ENCODE measurements at places on chromosomes 1 and 21. TPM values are rescaled to one million over a fixed set of nuclear protein-coding genes. Genes with fewer than 3 reads are reported as not detected.
A peak's percentile ranks its signal among the peaks of the same experiment; 100 is the strongest.

GRCh38 chr1:231039161-231040018, 664 bp downstream of the FAM89A start:
- peak overlapping the region; percentile 66 for H3K4me3 ChIP-seq
- peaks cover 30% of the 10 kb centered on the region for H3K4me1 ChIP-seq
- H3K36me3 ChIP-seq: no peaks in the 10 kb centered on the region
- no peaks in the 10 kb centered on the region for H3K27me3 ChIP-seq

DNA sequence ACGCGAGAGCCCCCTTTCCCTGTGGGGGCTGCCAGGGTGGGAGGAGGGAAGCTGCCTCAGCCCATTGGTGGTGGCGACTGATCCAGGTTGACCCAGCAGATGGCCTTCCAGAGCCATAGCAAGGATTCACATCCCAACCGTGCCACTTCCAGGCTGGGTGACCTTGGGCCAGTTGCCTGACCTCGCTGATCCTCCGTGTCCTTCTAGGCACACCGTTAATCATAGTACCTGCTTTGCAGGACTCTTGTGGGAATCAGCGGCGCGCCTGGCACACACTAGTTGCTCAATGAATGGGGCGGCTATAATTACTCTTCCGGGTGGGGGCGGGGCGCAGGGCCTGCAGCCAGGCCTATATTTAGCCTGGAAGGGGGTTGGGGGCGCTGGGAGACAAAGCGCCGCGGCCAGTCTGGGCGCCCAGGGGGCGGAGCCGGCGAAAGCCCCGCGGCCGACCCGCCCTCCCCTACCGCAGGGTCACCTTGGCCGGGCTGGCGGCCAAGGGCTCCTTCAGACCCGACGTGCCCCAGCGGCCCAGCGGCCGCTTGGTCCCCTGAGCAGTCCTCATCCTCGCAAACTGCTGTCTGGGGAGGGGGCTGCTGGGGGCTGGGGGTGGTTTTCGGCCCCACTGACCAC, 5.1 kb downstream of the HSPB7 start:
- no peaks in the 10 kb centered on the region for H3K36me3 ChIP-seq
- peak overlapping the region; percentile 64 for H3K27ac ChIP-seq
- peak; percentile 81 for DNase-seq
- no peaks in the 10 kb centered on the region for H3K27me3 ChIP-seq

The C1QTNF12 gene
- total RNA-seq: 1.2 TPM

The FMO2 gene
- 288 TPM for total RNA-seq

The CD244 gene
- 4.5 TPM for total RNA-seq

GRCh38 chr1:81706650-81707435, 93.9 kb upstream of the ADGRL2 start:
- no peaks in the 10 kb centered on the region for H3K27me3 ChIP-seq
- no peaks in the 10 kb centered on the region for H3K4me1 ChIP-seq
- no peak overlapping the region for H3K4me3 ChIP-seq
- no peaks in the 10 kb centered on the region for H3K36me3 ChIP-seq
- DNase-seq: no peak
- H3K27ac ChIP-seq: no peak overlapping the region

DNA sequence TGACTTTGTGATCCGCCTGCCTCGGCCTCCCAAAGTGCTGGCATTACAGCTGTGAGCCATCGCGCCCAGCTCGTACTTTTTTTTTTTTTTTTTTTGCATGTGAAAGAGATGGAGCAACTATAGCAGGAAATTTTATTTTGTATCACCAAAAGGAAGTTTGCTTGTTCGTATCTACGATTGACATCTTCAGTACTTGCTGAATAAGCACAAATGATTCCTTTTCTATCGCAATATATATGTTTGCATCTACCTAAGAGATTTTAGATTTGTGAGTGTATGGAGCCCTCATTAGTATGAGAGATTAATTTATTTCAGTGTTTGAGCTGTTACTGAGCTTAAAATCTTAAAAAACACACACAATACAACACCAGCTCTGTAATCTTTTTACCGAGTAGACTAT, 143.1 kb downstream of the NFIA start:
- no peak for DNase-seq
- no peaks in the 10 kb centered on the region for H3K36me3 ChIP-seq
- H3K4me3 ChIP-seq: no peak overlapping the region
- no peak overlapping the region for H3K27ac ChIP-seq

The SMPDL3B gene
- total RNA-seq: 15.4 TPM
